ENCODE measurements at places on chromosomes 13 and 19.

DNA sequence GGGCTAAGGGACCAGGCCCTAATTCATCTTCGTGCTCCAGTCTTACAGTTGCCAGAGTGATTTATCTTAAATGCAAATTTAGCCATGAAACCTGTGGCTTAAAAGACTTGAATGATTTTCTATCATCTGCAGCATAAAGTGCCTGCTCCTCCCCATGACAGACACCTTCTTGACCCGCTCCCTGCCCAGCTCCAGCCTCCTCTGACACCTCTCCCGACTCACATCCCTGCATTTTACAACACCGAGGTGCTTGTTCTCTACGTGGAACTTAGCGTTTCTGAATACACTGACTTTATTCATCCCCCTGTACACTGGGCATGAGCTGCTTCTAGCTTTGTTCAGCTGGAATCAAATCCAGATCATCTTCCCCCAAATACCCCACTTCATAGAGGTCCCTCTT is 128.7 kb upstream of the MYO16 start:
- no peak for DNase-seq

DNA sequence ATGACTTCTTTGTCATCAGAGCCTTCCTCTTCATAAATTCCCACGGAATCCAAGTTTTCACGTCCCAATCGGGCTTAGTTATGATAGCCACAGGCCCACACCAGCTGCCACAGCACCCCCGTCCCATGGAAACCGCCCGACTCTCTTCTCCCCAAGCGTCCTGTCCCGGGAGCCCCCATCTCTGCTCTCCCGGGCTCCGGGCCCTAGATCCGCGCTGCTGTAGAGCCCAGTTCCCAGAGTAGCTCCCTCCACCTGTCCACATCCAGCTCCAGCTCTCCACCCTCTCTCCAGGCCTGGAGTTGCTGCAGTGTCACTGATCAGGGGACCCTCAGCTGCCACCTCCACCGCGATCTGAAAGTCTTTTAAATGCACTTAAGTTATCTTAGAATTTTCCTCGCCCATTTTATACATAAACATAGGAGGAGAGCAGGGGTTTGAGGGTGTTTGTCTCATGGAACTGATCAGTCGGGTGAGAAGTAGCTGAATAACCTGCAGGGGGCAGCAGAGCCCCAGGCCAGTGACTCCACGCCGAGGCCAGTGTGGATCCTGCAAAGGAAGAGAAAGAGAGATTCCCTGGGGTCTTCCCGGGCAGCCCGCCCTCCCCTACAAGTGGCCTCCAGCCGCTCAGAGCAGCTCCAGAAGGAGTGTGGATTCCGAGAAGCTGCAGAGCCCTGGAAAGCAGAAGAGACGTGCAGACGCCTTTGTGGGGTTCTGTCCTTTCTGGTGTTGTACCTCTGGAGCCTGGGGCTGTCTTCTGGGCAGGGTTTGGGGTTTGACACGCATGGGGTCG is 1.1 kb upstream of the ZNF763 start:
- DNase-seq, result peak; percentile 69

DNA sequence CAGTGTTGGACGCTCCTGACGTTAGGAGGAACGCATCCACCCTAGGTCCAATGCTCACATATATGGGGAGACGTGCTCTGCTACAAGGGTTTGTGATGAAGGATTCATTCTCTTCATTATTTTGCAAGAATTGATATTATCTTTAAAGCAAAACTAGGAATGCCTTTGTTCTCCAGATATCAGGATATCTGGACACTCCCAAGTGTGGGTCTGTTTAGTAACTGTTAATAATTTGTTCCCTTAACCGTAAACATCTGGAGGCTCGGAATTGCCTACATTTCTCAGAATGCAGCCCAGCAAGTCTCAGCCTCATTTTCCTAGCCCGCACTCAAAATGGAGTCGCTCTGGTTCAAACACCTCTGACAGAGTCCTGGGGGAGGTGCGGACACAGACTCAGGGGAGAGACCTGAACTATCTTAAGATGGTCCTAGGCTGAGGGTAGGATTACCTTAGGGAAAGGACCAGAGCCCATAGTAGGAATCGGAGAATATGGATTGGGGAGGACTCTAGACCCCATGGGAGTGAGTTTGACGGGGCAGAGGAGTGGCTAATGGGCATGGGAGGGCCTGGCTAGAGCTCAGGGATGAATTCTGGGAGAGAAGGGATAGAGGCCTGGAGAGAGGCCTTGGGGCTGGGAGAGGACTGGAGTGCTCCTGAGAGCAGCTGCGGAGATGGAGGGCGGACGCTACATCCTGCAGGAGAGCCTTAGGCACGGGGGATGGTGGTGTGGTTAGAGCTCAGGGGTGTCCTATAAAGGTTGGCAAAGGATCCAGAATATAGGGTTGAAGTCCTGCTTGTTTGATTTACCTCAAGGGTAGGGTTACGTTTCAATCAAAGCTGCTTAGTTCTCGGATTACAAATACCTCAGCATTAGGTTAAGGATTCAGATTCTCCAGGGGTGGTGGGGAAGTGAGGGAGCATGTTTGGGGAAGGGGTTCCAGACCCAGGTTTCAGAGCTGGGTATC is 43.2 kb downstream of the ZNF331 start:
- DNase-seq, result no peak

- no peak for DNase-seq
These were observed 190.3 kb downstream of the STK24 start for GRCh38 chr13:98386637-98387036.

- DNase-seq, result no peak
These were observed 126.1 kb downstream of the KDM4B start for GRCh38 chr19:5094768-5095567.

- DNase-seq, result no peak
These were observed 52.5 kb downstream of the SLITRK1 start for GRCh38 chr13:83829810-83830209.

DNA sequence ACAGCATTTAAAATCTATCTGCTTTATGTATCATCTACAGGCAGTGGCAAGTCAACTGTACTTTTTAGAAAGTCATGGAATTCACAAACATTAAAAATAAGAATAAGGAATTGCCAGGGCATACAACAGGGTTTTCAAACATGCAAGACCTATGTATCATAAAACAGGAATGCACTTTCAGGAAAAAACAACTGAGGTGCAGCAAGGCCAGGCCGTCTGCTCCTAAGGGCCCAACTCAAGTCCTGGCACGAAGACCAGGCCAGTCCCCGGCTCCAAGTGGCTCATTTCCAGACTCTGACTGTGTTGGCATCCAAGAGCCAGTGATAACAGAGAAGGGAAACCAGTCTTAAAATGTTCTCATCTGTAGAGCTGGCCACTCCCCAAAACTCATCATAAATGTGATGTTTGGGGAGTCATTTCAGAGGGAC is 7.1 kb downstream of the RFX2 start:
- no peak for DNase-seq

DNA sequence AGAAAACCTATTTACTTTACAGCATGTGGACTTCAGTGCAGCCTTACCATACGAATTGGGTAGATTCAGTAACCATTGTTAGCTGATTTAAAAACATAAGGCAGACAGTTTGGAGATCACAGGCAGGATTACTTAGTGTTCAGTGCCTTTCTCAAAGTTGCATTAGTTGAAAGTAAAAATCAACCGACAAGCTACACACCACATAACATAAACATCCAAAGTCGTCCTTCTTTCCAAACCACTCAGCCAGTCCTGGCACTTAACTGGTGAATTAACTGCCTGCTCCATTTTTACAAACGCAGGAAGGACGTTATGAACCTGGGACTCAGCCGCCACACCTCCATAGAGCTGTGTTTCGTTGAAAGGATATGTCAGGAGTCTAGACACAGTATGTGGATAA is 91.4 kb downstream of the COL4A1 start:
- DNase-seq, result no peak

Data from frontal cortex (tissue), 4 donors.